ENCODE measurements at places on chromosomes 5 and 9.

- no peak for DNase-seq
Observed at GRCh38 chr5:56501781-56502557, 268.8 kb upstream of the ANKRD55 start.

- DNase-seq, result no peak
Observed at GRCh38 chr5:158351485-158352125, 492.7 kb upstream of the CLINT1 start.

GRCh38 chr5:172840432-172841154, 6.5 kb downstream of the ERGIC1 start:
- DNase-seq, result no peak

DNA sequence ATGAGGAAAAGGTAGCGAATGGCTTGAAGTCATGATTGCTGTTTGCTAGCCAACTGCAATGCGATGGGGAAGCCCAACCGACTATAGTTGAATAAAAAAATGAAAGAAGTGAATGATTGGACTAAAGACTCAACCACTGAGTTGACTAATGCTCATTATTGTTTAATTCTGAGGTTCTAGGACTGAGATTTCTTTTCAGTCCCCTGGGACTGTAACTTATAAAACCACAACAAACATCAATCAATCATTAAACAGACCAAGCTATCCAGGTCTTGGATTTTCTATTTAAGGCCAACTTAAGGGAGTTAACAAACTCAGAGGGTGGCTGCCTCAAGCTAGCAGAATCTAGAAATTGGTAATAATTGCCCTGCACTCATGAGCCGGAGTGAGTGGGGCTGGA, 154.2 kb downstream of the DOCK2 start:
- DNase-seq, result no peak

- peak; percentile 57 for DNase-seq
Observed at GRCh38 chr9:12862611-12863410, 88.0 kb downstream of the LURAP1L start.

- no peak for DNase-seq
Observed at GRCh38 chr5:72677447-72677846, 139.0 kb upstream of the TNPO1 start.

- DNase-seq, result no peak
Observed at GRCh38 chr9:131595696-131596429, 50.5 kb downstream of the PRRT1B start.

DNA sequence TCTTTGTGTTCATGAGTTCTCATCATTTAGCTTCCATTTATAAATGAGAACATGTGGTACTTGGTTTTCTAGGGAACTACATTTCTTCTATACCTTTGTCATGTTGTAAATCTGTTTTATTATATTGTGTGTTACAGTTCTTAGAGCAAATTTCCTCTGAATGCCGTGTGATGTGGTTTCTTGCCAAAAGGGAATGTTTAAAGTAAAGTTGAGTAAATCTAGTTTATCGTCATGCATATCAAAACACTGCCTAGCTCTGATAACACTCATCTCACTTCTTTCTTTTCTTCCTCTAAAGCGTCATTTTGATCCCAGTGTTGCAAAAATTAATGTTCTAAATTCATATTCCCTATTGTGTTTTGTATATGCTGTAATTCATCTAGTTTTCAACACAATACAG, 295.4 kb upstream of the HAPLN1 start:
- peak; percentile 33 for DNase-seq

DNA sequence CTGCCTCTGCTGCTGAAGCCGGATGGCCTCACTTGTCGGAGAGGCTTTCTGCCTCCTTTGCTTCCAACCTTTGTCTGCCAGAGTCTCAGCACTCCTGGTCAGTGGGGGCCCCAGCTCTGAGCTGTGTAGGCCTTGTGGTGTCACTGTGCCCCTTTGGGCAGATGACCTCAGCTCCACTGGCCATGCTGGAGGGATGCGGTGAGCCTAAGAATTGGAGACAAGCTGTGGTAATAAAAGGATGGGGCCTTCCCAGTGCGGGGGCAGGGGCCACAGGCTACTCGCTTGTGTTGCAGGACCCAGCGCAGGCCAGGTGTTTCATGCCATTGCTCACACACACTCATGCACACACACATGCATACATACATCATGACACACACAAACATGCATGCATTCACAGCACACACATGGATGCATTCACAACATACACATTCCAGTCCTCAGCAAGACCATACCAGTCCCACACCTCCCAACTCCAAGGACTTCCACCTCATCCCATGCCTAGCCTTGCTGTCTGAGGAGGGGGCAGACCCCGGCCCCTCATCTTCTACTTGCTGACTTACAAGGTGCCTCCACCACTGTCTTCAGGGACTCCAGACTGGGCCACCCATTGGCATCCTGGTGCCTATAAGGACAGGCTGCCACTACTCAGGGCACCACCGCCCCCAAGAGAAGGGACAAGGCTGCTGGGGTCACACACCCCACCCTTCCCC, 237.7 kb downstream of the SYK start:
- no peak for DNase-seq

GRCh38 chr9:95167998-95168397, 149.5 kb downstream of the FANCC start:
- peak; percentile 87 for DNase-seq

- DNase-seq, result peak; percentile 60
Observed at GRCh38 chr5:81848362-81848880, 97.5 kb upstream of the SSBP2 start.

Measured in fibroblast of skin of scalp (primary cell).